Lung microvascular endothelial cell (primary cell): ENCODE measurements at places on chromosomes 7 and 10. TPM values are rescaled to one million over a fixed set of nuclear protein-coding genes. Genes with fewer than 3 reads are reported as not detected.

CCDC3 gene
- under 0.01 and 0.60 TPM in 2 replicates for total RNA-seq

CTAGE4 gene
- total RNA-seq = not detected in 2 replicates

- DNase-seq = no peak
Measured at GRCh38 chr7:150927157-150927955, 50.8 kb downstream of the KCNH2 start.

- DNase-seq = no peak
Measured at GRCh38 chr7:16484453-16485158, 19.1 kb upstream of the SOSTDC1 start.

VWDE gene
- total RNA-seq = under 0.01 TPM in 1 of 2 replicates, not detected in the other

DNA sequence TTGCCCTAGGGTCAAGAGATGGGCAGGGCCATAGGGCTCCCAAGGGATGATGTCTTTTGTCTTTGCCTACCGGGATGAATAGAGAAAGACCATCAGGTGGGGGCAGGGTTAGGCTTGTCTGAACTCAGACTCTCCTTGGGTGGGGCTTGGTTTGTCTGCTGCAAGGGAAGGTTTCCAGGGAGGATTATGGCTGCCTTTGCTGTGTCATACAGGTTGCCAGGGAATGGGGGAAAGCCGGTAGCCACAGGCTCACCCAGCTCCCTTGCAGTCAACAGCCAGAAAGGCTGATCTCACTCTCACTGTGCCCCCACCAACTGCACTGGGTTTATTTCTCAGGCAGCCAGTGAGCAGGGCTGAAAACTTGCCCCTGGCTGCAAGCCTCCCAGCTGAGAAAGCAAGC, 253.2 kb downstream of the POLR1F start:
- no peak for DNase-seq

SFTPA1 gene
- total RNA-seq = not detected in 2 replicates

DNA sequence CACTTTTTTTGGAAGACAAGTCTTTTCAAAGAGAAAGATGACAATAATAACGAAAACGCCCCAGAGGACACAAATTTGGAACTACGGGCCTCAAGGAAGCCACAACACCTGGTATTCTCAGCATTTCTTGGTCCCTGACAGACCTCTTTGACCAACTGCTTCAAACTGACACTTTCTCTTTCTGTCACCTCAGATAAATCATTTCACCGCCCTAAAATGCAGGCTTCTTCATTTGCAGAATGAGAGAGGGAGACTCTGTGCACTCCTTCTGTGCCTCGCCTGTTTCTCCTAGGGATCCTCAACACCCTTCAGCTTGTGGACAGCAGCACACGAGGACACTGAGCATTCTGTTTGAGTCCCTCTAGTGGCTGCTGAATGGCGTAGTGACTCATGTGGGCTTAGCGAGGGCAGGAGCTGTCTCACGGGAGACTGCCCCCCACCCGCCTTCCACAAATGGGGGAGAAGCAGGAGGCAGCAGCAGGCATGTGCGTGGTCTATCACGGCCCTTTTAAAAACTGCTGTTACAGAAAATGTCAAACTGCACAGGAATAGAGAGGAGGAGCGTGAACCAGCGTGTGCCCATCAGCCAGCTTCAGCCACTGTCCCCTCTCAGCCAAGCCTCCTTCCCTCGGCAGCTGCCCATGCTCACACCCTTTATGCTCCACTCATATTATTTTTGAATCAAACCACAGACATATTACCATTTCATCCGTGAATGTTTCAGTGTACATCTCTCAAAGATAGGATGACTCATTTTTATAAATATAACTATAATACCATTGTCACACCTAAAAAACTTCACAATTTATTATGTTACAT, 41.4 kb downstream of the GSDME start:
- DNase-seq = peak; percentile 63

FBXL13 gene
- total RNA-seq = 0.20 and 0.44 TPM in 2 replicates

PDGFA gene
- 46.2 and 94.8 TPM in 2 replicates for total RNA-seq

GRCh38 chr7:103541947-103542346, 95.9 kb upstream of the SLC26A5 start:
- no peak for DNase-seq
